HAP-1 (cell line): ENCODE measurements at places on chromosomes 7 and 10.

DNA sequence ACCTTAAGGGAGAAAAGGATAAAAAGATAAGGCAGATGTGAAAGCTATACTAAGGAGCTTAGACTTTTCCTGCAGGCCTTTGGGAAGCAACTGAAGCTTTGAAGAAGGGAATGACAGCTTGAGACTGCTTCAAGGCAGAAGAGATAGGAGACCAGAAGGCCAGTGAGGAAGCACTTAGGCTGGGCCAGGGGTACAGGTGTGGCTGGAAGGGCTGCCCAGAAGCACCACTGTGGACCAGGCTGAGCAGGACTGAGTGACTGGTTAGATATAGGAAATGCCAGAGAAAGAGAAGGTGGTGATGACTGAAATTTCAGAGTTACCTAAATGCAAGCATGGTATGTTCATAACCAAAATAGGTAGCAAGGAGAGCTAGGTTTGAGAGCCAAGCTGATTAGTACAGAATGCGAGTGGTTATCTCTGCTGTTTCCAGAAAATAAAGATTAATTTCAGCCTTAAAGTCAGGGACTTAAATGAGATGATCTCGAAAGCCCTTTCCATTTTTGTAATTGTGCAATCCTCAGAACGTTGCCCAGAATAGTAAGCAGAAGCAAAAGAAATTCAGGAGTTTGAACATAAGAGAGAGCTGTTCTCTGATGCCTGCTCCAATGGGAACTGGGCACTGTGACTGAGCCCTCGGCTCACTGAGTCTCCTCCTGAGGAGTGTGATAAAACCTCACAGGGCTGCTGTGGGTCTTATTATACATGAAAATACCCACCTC lies 54.9 kb downstream of the MET start:
- no peak for DNase-seq

- DNase-seq, result no peak
Observed at GRCh38 chr7:150567871-150568301, 696 bp downstream of the GIMAP4 start.

- DNase-seq, result no peak
Observed at GRCh38 chr7:101939136-101939695, 121.8 kb downstream of the CUX1 start.

DNA sequence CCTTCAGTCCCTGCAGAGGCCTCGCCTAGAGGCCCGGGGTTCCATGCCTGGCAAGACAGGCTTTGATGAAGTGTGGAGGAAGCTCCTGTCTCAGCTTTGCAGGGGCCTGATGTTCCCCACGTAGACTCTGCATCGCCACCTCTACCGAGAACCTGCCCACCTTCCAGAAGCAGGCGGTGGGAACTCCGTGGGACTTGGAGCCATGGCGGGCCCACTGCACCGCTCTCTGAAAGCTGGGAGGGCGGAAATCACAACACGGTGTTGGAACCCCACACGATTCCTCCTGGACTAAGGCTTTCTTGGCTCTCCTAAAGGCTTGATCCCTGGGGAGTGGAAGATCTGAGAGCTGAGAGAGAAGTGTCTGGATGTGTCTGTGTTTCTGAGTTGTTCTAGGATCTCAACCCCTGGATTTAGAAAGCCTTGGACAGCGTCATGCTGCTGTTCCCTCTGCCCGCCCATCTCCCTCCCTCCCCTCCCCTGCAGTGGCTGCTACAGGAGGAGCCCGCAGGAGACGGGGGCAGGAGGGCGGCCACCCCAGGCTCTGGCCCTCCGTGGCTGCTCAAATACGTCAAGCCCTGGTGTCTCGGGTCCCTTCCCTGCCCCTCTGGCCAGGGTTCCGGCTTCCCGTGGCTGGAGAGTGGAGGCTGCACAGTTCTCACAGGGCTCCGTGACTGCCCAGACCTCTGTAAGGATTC lies 79.7 kb downstream of the VIPR2 start:
- DNase-seq, result no peak

DNA sequence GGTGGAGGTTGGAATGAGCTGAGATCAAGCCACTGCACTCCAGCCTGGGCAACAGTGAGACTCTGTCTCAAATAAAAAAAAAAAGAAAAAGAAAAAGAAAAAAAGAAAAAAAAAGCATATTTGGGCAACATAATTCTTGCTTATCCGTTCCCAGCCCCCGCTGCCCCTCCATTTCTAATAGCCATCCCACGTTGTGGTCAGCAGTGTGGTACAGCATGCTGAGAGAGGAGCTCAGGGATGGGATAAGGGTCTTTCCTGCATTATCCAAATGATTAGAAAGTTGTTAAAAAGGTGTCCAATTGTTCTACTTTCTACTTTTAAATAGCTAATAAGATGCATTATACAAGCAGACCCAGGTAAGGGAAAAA lies 104.9 kb upstream of the ZNF92 start:
- no peak for DNase-seq

DNA sequence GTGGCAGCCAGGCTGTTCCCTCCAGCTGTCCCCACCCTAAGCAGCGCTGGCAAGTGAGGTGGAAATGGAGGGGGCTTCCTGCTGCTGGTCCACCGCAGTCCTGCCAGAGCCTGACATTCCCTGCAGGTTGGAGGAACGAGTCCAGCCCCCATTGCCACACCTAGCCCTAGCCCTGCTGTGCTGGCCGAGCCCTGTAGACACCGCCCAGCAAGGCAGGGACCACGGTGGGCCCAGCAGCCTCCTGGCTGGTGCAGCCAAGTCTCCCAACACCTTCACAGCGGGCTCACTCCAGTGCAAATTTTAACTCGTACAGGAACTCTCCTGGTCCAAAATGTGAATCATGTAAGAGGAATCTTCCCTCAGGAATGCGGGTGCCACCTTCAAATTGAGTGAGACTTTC lies 116.3 kb downstream of the PAXIP1 start:
- DNase-seq, result no peak

DNA sequence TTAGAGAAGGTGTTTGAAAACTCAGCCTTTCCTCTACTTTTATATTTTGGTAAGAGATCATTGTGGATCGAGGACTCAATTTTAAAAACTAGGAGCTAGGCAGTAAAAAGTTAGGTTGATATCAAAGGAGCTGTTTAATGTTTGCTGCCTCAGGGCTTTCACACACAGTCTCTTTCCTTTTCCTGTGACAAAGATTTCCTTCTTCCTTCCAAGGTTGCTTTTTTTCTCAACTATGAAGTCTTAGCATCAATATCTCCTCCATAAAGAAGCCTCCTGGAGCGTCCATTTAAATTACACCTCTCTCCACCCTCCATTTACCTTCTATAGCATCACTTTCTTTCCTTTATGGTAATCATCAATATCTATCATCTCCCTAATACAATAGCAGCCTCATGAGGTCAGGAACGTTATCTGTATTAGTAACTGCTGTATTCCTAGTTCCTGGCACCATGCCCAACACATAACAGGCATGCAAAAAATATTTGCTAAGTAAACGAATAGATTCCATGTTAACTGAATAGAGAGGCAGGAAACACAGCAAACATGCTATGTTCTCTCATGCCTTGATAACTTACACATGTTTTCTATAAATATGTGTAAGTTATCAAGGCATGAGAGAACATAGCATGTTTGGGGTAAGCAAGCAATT lies 48.5 kb downstream of the GNAT3 start:
- no peak for DNase-seq

- DNase-seq, result no peak
Observed at GRCh38 chr10:49371967-49372366, 23.9 kb downstream of the DRGX start.

GRCh38 chr7:29345590-29345989 lies 151.0 kb downstream of the CHN2 start:
- DNase-seq, result peak; percentile 18

GRCh38 chr10:11887381-11888227 lies 64.4 kb downstream of the PROSER2 start:
- DNase-seq, result no peak

DNA sequence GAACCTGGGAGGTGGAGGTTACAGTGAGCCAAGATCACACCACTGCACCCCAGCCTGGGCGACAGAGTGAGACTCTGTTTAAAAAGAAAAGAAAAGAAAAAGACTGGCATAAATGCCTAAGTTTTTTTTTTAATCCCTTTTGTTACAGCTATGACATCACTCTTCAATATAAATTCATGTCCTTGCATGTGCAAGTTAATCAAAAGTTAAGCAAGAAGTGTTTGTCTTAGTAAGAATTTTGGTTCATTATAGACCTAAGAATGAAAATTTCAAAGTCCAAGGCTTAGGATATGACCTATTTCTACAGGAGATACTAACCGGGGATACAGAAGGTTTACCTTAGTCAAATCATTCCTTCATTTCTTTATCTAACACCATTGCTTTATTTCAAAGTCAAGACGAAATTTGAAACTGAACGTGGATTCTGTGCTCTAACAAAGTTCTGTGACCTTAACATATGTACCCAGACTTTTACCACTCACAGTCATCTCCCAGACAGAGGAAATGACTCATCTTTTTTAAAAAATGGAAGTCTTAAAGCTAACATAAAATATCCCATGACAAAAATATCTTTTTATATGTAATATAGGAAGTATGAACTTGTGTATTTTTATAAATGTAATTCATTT lies 29.3 kb upstream of the ITGB8 start:
- no peak for DNase-seq

DNA sequence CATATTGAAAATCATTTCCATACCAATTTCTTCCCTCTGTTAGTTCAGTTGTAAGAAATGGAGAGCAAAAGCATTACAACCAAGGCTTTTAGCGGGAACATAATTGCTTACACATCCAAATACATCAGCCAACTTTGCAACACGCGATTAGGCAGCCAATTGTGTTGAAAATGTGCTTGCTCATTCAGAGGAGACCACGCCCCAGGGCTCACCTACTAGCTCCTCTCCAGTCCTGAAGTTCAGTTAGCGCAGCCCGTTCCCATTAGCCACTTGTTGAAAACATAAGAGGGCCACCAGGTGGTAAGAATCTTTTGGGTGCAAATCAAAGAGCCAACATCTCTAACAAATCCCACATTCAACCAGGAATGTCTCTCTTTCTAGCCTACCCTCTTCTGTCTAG lies 213.2 kb upstream of the MDFIC start:
- peak; percentile 52 for DNase-seq

- peak; percentile 67 for DNase-seq
Observed at GRCh38 chr7:20744954-20745446, 41.7 kb downstream of the SP8 start.

- DNase-seq, result peak; percentile 29
Observed at GRCh38 chr10:74177140-74177677, 26.2 kb downstream of the ADK start.

GRCh38 chr7:55594414-55594813 lies 22.1 kb upstream of the VOPP1 start:
- DNase-seq, result no peak

DNA sequence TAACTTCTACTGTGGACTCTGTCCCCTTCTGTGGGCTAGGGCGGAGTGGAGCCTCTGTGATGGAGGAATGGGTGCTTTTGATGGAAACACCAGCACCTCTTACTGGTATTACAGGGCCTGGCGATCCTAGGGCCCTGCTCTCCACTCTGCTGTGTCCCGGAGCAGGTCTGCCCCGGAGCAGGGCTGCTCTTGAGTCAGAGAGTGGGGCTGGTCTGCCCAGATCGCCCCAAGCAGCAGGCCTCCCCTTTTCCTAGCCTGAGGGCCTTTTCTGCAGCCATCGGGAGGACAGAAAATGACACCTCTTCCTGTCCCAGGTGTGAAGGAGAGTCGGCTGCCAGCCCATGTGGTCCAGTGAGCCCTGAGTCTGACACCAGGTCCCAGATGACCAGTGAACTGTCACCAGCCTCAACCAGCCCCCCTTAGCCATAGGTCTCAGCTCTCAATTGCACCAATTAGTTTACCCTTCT lies 1.4 kb downstream of the ZNF282 start:
- DNase-seq, result no peak

DNA sequence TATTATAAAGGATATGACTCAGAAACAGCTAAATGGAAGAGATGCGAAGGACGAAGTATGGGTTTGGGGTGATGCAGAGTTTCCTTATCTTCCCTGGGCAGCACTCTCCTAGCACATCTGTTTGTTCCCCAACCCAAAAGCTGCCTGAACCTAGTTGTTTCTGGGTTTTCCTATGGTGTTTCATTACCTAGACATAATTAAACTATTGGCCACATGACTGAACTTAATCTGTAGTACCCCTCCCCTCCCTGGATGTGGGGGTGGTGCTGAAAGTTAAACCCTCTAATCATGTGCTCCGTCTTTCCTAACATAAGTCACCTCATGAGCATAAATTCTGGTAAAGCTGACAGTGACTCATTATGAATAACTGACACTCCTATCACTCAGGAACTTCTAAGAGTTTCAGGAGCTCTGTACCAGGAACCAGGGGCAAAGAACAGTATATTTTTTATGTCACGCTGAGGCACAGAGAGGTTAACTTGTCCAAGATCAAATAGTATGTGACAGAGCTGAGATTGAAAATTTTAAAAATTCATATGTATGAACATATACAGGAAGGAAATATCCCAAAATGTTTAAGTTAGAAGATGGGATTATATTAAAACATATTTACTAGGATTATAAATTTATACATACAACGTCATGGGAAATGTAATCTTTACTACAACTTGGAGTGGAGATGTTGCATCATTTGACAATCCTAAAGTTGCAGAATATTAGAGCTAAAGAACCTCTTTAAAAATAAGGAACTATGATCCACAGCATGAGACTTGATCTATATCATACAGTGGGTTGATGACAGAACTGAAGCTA lies 4.8 kb downstream of the STRIP2 start:
- no peak for DNase-seq

GRCh38 chr7:139887992-139888481 lies 59.0 kb downstream of the TBXAS1 start:
- DNase-seq, result no peak

- DNase-seq, result no peak
Observed at GRCh38 chr7:155401884-155402283, 56.0 kb upstream of the EN2 start.

- DNase-seq, result no peak
Observed at GRCh38 chr7:79465551-79465950, 12.1 kb upstream of the MAGI2 start.

DNA sequence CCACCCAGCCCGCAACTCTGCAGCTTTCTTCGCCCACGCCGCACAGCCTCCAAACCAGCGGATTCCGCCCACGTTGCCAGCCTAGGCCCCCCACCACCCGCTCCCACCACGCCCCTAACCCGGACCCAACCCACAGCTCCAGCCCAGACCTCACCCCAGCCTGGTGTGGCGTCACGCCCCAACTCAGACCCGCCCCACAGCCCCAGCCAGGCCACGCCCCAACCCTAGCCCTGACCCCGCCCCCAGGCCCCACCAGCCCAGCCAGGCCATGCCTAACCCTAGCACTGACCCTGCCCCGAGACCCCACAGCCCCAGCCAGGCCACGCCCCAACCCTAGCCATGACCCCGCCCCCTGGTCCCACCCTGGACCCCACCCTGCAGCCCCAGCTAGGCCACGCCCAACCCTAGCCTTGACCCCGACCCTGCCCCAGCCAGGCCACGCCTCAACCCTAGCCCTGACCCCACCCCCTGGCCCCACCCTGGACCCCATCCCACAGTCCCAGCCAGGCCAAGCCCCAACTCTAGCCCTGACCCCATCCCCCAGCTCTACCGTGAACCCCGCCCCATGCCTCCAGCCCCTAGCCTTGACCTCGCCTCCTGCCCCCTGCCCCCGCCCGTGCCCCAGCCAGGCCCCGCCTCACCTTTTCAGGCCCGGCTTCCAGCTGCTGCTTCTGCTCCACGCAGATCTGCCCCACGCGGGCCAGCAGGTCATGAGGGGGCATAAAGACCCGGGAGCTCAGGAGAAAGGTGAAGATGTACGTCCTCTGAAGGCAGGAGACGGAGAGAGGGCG lies 64.0 kb downstream of the RASGEF1A start:
- DNase-seq, result no peak

- DNase-seq, result no peak
Observed at GRCh38 chr10:32371101-32371500, 24.1 kb upstream of the EPC1 start.
